Mesothelial cell of epicardium (in vitro differentiated cells): ENCODE measurements at places on chromosomes 1 and 21.

DNA sequence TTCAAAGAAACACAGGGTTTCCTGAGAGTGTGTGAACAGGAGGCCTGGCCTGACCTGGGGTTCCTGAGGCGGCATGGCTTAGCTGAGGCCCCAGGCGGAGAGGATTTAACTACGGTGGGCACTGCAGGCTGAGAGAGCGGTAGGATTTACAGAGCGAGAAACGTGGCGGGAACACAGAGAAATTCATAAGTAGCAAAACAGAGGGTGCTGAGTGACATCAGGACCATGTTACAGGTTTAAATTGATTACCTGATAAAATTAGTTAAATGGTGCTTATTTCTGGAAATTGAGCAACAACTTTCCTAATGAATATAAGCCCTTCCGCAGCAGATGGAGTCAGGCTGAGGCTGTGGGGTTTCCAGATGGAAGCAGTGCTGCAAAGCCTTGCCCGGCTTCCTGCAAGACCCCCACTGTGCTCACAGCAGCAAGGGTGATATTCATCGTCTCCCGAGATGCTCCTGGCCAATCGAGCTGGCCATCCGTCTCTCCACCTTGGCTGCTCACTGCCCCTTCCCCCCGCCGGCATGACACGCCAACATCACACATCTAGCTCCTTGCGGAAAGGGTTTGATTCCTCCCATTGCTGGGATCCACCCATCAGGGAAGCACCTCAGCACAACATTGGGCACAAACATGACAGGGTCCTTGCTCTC lies 69.4 kb upstream of the MORC3 start:
- no peak for DNase-seq

DNA sequence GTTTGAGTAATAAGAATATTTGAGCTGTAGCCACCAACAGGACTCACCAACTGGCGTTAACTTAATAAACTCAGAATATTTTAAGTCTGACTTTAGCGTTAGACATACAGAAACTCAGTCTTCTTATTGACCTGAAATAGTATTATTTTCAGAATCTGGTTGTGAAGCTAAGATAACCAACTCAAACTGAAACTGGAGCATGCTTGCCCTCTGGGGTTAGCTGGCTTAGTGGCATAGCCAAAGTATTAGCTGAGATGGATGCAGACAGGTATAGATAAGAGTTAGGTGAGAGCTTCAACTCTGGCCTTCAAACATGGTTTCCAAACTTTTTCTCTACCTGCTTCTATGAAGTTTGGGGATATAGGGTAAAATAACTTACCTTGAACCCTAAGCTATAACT lies 40.5 kb downstream of the AMY1C start:
- DNase-seq, result no peak

DNA sequence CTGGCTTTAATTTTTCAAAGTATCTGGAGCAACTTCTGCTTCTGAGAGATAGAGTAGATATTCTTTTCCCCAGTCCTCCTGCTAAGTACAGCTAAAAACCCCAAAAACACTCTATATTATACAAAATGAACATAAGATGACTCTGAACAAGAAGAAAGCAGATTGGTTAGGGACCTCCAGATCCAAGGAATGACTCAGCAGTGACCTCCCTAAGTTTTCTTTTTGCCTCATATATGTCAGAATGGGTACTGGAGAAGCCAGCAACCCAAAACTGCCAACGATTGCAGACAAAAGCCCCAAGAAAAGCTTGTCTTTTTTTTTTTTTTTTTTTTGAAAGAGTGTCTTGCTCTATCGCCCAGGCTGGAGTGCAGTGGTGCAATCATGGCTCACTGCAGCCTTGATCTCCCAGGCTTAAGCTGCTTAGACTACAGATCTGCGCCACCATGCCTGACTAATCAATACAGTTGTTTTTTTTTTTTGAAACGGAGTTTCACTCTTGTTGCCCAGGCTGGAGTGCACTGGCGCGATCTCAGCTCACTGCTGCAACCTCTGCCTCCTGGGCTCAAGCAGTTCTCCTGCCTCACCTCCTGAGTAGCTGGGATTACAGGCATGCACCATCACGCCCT lies 22.7 kb downstream of the NDUFS5 start:
- DNase-seq, result no peak

GRCh38 chr1:171864308-171864707 lies 23.0 kb downstream of the DNM3 start:
- no peak for DNase-seq

DNA sequence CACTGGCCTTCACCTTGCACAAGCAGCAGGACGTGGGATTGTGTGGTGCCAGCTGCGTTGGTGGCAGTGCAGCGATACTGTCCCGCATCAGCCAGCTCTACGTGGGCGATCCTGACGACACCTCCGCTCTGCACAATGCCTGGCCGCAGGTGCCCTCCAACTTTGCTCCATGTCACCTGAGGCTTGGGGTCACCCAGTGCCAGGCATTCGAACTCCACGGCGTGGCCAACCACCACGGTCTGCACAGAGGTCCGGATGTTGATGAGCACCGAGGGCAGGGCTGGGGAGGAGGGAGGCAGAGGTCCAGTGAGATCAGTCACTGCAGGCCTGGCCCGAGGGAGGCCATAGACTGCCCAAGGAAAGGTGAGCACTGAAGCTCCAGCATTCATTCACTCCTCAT lies 22.6 kb downstream of the LDLRAD2 start:
- no peak for DNase-seq

DNA sequence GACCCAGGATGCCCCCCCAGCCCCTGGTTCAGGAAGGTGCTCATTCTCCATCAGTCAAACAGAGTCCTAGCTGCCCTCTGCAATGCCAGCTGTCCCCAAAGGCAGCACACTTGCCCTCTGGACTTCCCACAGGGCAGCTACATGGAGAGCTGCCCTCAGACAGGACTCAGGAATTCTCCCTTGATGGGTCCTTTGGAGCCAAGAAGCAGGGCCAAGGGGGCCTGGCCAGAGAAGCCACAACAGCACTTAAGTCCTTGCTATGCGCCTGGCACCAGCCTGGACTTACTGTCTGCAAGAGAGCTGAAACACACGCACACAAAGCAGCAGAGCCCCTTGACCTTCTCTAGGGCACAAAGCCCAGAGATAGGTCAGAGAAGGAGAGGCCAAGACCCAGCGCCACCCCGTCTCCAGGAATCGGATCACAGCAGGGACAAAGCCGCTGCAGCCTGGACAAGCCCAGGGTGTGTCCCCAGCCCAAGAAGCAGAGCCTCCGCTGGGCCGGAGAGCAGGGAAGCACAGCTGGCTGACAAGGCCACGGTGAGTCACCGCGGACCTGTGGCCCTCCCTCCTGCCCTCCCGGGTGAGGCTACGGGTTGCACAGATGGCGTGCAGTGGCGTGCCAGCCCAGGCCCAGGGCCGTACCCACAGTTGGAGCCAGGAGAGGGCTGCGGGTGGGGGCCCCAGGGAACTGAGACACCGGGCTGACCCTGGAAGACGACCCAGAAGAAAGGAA lies 1.7 kb downstream of the WNT9A start:
- peak; percentile 49 for DNase-seq

GRCh38 chr1:193588311-193589082 lies 402.1 kb upstream of the B3GALT2 start:
- DNase-seq, result no peak

- DNase-seq, result no peak
These were observed 33.1 kb upstream of the SLAMF9 start for GRCh38 chr1:159987186-159987585.

DNA sequence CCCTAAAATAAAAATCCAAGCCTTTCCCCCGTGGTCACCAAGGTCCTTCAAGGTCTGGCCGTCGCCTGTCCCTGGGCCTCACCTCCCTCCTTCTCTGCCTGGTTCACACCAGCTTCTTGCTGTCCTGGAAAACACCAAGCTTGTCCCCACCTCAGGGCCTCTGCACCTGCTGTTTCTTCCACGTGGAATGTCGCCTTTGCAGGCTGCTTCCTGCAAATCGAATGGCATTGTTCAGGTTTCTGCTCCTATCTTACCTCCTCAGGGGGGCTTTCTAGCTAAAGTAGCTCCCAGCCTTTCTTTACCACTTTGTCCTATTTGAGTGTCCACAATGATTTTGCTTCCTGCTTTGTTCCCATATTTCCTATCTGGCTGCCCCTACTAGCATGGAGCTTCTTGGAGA lies 3.3 kb upstream of the CASZ1 start:
- DNase-seq, result no peak

DNA sequence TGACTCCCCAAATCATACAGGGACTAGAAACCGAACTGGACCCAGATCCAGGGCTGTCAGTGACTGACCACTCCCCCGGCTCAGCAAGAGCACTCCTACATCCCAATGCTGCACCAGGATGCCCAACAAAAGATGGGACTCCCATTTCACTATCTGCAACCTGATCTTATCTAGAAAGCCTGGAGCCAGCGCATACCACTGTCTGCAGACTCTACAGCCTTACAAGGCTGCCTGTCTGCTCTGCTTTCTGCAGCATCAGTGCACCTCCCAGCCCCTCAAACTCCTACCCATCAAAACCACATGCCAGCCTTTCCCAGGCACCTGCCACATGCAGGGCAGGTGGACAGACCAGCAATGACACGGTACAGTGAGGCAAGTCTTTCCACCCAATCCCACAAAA lies 52.2 kb downstream of the SSBP3 start:
- DNase-seq, result no peak

- no peak for DNase-seq
These were observed 52.8 kb upstream of the IFFO2 start for GRCh38 chr1:19009126-19009881.

GRCh38 chr1:118300808-118301207 lies 115.8 kb upstream of the SPAG17 start:
- DNase-seq, result no peak

DNA sequence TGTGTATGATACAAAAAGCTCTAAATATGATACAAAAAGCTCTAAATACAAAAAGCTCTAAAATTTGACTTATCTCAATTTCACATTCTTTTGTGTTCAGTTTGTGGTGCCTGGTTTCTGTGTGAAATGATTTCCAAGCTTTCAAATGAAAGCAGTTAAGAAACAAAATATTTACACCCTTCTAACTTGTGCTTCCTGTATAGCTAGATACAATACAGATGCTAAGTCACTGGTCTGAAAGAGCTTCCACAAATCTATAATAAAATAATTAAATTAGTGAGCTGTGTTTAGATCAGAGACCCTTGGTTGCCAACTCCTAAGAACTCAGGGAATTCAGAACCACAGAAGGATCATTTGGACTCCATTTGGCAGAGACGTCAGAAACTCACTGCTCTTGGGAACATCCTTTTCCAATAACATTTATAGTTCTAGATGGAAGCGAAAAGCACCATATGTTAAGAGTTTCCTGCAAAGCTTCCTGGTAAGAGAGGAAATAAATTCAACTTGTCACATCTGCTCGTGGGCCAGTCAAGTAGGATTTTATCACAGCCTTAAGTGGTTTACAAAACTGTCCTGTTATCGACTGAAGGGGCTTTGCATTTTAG lies 1079.1 kb downstream of the ADGRL2 start:
- DNase-seq, result no peak

- DNase-seq, result no peak
These were observed 53.0 kb downstream of the HLCS start for GRCh38 chr21:36913247-36914169.

- DNase-seq, result no peak
These were observed 2.0 kb downstream of the TNFSF18 start for GRCh38 chr1:173048621-173049321.

DNA sequence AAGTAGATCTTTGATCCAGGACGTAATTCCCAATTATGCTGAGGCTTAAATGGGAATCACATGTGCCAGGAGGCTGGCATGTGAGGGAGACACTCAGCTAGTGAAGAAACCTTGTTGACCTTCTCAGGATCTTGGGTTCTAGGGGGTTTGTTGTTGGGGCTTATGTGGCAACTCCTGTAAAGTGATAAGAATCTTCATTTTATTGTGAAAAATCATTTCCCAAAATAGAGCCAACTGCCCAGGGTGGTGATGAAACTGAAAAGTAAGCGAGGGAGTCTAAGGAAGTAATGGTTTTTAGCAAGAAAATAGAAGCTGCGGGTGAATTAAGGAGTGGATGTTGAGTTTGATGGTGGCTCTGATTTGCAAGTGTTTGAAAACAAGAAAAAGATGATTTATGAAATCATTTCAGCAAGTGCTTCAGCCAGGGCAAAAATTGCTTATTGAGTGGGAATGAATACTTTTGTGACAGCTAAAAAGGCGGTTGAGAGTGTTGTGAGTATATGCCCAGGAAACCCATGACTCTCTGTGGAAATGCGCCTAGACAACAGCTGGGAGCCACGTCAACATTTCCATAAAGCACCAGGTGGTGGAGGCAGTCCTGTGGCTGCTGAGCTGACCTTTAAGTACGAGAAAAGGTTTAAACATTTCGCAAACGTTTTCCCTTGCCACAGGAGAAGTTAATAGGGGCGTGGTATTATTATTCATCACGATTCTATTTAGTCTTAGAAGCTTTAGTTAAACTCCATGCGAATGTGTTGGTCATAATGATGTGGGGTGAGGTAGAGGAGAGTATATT lies 102.7 kb downstream of the HMGB4 start:
- DNase-seq, result no peak

DNA sequence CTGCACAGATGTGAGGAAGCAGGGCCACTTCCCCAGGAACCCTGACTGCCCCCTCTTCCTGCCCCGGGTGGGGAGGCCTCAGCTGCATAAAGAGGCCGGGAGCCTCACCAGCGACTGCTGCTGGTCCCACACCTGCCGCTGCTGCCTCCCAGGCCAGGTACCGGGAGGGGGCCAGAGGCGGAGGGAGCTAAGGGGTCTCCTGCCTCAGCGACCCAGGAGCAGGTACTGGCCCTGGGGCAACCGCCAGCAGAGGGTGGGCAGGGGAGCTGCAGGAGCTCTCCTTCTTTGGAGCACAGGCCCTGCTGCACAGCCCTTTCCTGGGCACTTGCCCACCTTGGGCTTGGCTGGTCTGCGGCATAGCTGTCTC lies 6.8 kb downstream of the GJC2 start:
- no peak for DNase-seq

- DNase-seq, result no peak
These were observed 255.9 kb upstream of the KIAA0040 start for GRCh38 chr1:175448467-175448866.

DNA sequence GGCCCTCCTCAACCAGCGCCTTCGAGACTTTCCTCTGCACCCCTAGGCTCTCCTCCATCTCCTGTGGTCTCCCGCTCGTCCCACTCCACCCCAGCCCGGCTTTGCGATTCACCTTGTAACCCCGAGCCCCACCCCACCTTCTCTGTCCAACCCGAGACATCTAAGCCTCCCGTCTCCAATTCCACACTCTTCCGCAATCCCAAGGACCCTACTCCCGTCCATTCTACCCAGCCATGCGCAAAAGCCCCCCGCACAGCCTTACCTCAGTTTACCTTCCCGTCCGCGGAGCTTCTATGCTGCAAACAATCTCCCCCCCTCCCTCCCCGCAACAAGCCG lies 174 bp downstream of the SH3BP5L start:
- DNase-seq, result no peak

DNA sequence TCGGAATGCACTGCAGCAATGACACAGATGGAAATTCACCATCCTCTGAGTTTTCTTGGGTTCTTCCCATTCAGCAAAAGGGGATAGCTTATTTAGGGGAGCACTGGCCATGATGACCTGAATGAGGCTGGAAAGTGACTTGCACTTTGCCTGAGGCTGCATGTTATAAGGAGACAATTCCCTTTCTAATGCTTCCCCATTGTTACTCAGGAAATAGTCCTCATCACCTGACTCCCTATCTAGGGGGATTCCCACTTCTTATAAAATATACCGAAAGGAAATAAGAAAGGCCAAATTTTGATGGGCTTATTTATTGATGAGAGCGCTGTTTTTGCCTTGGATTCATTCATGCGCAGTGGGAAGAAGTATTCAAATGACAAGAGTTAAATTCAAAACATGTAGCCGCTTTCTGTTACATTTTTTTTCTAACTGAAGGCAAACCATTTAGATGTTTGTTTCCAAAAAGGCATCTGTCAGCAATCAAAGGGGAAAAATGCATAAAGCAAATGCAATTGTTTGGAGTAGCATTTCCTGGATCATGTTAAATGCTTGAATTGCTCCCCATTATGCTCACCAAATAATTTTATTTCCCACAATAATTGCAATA lies 220.3 kb upstream of the NFIA start:
- DNase-seq, result no peak
